ENCODE measurements at places on chromosomes 1 and 21.

- no peak for DNase-seq
Observed at GRCh38 chr1:208821939-208822338, 577.8 kb upstream of the PLXNA2 start.

DNA sequence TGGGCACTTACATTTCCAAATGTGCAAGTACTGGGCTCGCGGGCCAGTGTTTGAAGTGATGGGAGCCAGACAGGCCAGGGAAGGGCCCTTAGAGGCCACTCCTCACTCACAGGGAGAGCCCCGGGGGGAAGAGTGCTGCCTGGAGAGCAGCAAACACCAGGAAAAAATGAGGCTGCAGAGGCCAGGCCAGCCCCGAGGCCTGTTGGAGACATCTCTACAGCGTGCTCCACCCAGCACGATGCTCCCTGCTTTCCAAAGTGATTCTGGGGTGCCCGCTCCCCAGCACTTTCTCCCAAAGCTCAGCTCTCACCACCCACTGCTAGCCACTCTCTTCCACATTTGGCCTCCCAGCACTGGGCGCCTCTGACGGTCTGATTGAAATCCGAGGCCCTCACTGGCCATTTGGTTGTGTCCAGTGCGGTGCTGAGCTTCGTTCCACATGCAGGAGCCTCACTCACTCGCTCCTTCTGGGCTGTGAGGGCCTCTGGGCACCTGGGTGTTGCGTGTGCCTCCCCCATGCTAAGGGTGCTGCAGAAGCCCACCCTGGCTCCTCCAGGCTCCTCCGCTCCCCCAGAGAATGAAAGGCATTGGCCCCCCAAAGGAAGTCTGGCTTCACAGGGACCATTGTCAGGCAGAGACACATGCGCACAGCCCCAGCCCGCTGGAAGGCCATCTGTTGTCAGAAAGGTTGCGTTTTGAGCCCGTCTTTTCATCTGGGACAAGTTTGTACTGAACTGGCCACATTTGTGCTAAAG lies 385.4 kb upstream of the VAMP3 start:
- no peak for DNase-seq

DNA sequence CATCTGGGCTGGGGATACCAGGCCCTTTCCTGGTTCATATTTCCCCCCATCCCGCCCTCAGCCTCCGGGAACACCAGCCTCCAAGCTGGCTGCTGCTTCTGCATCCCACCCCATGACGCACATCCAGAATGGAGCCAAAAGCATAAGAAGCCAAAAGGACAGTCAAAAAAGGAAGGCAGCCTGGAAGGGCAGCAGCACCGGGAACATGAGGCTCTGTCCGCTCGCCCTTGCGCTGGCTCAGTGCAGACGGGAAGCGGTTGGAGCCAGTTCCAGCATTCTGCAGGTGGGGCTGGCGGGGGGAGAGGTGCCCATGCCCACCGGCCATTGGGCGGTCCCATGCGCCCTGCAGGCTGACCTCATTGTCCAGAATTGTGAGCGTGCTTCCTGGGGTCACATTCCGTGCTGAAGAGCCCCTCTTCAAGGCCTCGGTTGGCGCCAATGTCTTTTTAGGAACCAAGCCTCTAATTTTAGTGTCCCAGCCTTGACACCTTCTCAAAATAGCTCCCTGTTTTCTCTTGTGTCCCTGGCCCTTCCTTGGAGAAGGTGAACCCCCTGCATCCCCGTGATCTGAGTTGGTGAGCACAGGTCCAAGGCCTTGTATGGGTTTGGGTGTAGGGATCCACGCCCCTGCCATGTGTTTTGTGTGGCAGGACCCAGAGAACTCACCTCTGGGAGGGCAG lies 28.4 kb upstream of the NPPB start:
- no peak for DNase-seq

DNA sequence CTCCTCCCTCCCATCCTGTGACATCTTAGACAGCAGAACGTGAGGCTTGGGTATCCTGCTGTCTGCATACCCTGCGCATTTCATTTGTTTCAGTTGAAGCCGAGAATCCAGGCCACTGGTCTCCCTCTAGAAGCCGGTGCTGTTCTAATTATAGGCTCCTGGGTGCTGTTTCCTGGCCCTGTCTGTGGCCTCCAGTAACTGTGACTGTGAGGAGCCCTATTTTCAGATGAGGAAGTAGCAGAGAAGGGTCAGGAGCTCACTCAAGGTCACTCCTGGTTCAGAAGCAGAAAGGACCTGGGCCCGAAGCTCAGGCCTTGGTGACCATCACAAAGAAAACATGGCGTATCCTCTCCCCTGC lies 24.0 kb downstream of the COQ8A start:
- DNase-seq, result no peak

GRCh38 chr1:6724517-6725141 lies 23.0 kb upstream of the DNAJC11 start:
- no peak for DNase-seq

DNA sequence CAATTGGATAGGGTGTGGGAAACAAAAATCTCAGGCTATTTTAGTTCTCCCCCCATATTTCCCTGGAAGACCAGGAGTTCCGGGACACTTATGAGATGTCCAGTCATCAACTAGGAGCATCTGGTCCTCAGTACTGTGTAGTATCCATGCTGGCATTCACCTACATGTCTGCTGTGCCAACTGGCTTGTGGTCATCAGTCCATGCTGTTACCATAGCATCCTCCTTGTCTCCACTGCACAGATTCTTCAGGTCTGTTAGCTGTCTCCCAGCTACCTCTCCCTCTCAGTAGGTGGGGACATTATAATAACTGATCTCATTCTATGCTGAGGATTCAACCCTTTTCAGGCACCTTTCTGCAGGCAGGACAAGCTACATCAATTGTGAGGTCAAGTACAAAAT lies 302.9 kb downstream of the BARHL2 start:
- no peak for DNase-seq

DNA sequence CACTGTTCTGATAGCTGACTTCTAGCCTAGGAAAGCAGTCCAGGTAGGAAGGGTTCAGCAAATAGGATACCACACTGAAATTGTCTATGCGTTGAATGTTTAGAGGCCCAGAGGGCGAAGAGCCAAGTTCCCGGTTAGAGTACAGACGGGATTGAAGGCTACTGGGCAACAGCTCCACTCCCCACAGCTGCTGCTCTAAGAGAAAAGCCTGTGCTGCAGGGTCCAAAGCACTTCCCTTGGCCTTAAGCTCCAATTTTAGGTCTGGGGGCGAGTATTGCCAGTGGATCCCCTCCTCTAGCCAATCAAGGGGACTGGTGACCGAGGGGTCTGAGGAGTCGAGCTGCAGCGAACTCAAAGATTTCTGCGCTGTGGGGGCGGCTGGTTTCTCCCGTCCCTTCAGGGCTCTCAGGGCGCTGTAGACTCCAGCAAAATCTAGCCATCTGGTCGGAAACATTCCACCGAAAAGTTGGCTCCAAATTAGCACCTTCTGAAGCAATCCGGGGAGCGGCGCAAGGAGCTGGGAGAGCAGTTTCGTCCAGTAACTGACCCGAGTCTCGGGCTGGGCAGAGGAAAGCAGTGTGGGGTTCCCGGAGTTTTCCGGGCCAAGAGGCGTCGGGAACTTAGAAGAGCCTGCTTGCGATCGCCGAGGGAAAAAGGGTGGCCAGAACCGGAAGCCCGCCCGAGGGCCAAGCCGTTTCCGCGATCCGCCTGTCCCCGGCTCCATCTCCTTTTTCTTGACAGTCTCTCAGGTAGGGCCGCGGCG lies 748 bp downstream of the PPP1R15B start:
- DNase-seq, result peak; percentile 40

DNA sequence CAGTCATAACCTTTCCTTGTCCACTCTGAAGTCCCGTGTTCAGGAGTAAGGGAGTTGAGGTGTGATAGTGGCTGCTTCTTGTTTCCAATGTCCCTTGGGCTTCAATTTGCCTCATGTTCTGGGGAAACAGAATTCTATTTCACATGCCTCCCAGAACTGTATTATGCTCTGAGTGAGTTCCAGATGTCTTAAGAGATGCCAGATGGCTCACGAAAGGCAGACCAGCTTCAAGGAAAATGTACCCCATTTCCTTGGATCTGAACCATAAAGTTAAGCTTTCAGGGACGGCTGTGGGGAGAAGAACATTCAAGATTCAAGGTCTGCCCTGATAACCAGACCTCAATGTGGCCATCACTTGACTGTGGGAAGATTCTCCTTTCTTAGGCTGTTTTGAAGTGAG lies 42.4 kb downstream of the C1orf87 start:
- no peak for DNase-seq

DNA sequence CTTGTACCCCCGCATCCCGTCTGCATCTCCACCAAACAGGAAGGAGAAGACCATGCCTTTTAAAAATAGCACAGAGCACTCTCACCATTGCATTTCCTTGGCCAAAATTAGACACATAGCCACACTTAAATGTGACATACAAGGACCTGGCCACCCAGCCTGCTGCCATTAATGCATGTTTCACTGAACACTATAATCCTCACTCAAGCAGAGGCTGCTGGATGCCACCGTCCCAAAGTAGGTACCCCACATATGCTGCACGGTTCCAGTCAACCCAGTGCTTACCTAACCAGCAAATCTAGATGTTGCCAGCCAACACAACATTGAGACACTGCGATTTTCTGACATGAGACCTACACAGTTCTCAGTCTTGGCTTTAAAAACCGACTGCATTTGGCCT lies 107.7 kb downstream of the ADSS2 start:
- DNase-seq, result no peak

DNA sequence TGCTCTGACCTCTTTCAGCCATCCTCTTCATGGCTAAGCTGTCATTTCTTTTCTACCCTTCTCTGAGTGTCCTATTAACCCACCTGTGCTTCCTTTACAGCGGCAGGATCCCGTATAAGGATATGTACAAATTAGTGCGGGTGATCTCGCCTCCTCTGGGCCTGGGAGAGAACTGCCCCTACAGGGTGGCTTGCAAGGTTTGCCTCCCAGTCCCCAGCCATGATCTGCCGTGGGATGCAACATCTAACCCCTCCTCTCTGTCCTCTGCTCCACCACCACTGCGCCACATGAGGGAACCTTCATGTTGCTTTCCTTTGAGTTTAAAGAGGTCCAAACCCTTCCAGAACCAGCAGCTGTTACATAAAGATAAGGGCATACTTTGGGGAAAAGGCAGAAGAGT lies 282.2 kb downstream of the ZNF648 start:
- DNase-seq, result no peak

- no peak for DNase-seq
Observed at GRCh38 chr1:169309178-169310166, 58.1 kb downstream of the NME7 start.

DNA sequence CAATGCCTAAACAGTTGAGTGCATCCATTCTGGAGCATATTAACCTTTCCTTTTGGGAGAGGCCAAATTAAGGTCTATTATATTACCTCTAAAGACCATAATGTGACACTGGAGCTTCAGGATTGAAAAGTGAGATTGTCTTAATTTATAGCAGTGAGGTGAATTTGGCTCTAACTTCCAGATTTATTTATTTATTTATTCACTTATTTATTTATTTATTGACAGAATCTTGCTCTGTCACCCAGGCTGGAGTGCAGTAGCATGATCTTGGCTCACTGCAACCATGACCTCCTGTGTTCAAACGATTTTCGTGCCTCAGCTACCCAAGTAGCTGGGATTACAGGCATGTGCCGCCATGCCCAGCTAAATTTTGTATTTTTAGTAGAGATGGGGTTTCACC lies 19.1 kb downstream of the ZCCHC17 start:
- no peak for DNase-seq

DNA sequence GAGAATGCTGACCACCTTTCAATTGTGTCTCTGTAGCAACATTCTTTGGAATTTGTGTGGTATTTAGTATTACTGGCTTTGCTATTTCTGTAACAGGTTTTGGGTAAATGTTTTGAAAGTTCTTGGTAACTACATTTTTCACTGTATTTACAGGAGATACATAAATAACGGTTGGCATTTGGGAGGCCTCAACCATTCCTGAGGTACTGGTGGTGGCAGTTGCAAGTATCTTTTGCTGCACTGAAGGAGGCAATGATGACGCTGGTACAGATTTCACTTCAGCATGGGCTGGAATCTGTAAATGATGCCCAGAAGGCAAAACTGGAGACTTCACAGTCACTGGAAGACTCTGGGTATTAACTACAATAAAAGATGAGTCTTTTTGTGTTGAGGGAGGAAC lies 11.7 kb downstream of the LRIF1 start:
- no peak for DNase-seq

DNA sequence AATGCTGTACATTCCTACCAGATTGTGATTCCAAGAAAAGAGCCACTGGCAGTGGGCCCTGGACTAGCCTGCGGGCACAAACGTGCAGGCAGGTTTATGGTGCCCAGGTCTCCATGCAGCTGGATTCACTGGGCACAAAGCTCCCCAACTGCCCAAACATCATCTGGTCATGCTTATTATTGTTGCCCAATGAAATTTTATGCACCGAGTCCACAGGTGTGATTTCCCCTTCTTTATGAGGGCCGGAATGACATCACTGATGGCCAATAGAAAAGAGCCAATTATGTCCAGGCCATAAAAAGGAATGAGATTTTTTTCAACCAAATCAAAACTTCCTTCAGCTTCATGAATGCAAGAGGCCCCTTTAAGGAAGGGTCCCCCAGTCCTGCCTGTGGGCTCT lies 66.2 kb downstream of the ERI3 start:
- DNase-seq, result no peak

Data from NCI-H2107 (cell line).